Stimulated activated CD8-positive, alpha-beta memory T cell treated with anti-CD3 and anti-CD28 coated beads, Interleukin-4, amount 100 ng/mL, for 1 hour (primary cell): ENCODE measurements at places on chromosomes 2 and 18.

DNA sequence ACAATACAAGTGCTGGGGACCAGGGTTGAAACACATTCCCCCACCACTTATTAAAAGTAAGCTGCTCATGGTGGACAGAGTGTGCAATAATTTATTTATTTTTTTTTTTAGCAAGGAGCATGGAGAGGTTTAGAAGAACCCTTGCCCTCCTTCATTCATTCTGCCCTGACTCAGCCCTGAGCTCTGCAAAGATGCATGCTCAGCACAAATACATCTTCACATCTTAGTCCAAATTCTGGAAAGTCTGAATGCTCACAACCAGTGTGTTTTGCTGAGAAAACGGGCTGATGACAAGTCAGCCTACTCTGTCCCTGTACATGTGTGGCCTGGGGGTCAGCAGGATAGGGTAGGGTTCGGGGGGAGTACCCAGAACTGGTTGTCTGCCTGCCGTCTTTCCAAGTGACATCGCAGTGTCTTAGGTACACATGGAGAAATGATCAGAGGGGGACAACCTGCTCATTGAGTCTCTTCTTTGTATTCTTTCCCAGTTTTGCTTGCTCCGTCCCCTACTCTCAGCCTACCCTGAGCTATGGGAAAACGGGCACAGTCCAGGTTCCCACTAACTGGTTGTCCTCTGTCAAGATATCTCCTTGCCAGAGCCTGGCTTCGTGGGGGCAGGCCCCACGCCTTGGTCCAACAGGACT, 76.4 kb downstream of the ADD2 start:
- DNase-seq, result no peak

GRCh38 chr18:10270151-10270571, 184.3 kb upstream of the APCDD1 start:
- no peak for DNase-seq

- DNase-seq, result no peak
Measured at GRCh38 chr18:8839281-8839680, 133.9 kb downstream of the MTCL1 start.

GRCh38 chr2:226873051-226873620, 37.3 kb downstream of the RHBDD1 start:
- no peak for DNase-seq

DNA sequence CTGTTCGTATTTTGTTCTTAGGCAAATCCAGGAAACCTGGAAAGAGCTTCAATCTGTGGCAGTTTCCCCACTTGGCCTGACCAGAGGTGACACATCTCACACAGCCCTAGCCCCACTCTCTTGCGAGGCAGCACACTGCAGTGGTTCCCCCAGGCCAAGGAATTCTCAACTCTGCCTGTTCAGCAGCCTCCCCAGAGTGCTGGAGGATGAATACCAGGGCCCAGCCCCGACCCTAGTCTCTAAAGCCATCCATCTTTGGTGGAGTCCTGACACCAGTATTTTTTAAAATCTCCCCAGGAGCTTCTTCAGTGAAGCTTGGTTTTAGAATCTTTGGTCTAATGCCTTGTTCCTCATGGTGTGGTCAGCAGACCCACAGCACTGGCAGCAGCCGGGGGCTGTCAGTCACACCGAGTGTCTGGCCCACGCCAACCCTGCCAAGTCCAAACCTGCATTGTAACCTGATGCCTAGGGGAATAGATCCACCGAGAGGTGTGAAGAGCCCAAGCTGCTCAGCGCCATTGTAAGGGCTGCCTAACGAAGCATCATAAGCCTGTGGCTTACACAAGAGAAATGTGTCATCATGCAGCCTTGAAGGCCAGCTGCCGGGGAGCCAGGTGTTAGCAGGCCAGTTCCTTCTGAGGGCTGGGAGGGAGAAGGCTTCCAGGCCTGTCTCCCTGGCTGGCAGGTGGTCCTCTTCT, 428.7 kb upstream of the ID2 start:
- no peak for DNase-seq

- DNase-seq, result no peak
Measured at GRCh38 chr2:109280804-109281203, 151.8 kb downstream of the SH3RF3 start.

- DNase-seq, result no peak
Measured at GRCh38 chr2:188076149-188077056, 215.3 kb upstream of the GULP1 start.

GRCh38 chr18:11987527-11987926, 6.2 kb downstream of the IMPA2 start:
- DNase-seq, result no peak

DNA sequence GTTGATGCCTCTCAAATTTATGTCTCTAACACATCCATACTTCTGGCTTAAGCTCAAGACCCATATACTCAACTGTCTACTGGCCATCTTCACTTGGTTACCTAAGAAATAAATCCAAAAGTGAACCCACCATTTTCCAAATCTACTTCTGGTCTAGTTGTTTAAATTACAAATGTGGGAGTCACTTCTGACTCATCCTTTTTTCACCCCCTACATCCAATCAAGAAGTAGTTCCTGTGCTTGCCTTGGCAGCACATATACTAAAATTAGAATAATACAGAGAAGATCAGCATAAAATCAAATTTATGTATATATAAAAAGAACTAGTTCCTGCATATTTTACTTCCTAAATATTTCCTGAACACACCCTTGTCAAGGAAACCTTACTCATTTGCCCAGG, 53.6 kb downstream of the STRN start:
- DNase-seq, result no peak

- DNase-seq, result no peak
Measured at GRCh38 chr2:133448195-133448594, 120.1 kb downstream of the NCKAP5 start.

- DNase-seq, result no peak
Measured at GRCh38 chr18:7322817-7323485, 92.1 kb downstream of the LRRC30 start.

- DNase-seq, result no peak
Measured at GRCh38 chr2:201415149-201415548, 36.1 kb downstream of the TRAK2 start.
